ENCODE measurements at places on chromosomes 4 and X.

DNA sequence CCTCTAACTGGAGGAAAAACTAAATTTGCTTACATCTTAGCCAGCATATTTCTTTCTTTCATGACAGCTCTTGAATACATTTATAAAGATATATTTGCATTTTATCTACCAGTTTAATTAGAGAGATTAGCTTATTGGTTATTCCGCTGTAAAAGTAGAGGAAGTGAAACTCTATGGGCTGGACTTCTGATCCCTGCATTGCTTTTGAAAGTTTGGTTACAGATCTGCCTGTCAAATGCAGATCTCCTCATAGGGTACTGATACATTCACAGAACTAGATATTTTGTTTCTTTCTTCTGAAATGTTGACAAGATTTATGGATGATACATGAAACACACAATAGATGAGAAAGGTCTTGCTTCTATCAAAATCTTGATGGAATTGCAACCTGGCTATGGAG lies 581.4 kb upstream of the AADAT start:
- H3K36me3 ChIP-seq = no peaks in the 10 kb centered on the region
- no peaks in the 10 kb centered on the region for H3K4me1 ChIP-seq
- H3K27ac ChIP-seq = no peak overlapping the region
- H3K4me3 ChIP-seq = no peak overlapping the region
- no peaks in the 10 kb centered on the region for H3K27me3 ChIP-seq

DNA sequence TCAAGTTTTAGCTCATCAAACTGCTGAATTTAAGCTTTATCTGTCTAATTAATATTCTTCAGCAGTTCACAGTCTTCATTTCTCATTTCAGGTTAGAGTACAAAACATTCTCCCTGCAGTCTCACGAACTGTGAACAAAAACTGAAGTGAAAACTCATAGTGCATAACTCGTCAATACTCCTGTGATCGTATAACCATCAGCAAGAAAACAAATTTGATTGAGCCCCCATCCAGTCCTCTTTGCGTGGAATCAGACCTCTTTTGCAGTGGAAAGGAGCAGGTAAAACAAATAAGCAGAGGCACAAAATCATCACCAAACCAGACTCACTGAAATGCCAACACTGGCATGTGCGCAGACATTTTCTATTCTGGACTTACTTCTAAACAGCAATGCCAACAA lies 12.7 kb downstream of the ADAM29 start:
- no peaks in the 10 kb centered on the region for H3K4me1 ChIP-seq
- H3K27me3 ChIP-seq = no peaks in the 10 kb centered on the region
- no peaks in the 10 kb centered on the region for H3K36me3 ChIP-seq
- no peak overlapping the region for H3K4me3 ChIP-seq
- DNase-seq = no peak
- H3K27ac ChIP-seq = no peak overlapping the region

DNA sequence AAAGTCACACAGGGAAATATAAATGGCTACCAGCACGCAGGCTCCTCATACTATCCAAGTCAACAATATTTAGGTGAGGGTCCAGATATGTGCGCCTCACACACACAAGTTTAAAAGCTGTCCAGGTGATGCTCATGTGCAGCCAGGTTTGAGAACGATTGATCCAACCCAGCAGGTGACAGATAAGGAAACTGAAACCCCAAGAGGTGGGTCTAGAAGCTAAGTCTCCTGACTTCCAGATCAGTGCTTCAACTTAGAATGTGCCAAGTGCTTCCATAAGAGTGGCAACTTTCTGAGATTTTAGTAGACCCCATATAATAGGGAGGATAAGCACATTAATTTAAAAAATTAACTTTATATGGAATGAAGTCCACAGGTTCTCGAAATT lies 54.4 kb upstream of the NAP1L5 start:
- no peaks in the 10 kb centered on the region for H3K4me1 ChIP-seq
- H3K4me3 ChIP-seq = no peak overlapping the region
- H3K36me3 ChIP-seq = no peaks in the 10 kb centered on the region
- DNase-seq = no peak

- no peak for DNase-seq
- no peak overlapping the region for H3K4me3 ChIP-seq
- H3K36me3 ChIP-seq = peaks cover 23% of the 10 kb centered on the region
- no peaks in the 10 kb centered on the region for H3K4me1 ChIP-seq
- H3K27me3 ChIP-seq = no peaks in the 10 kb centered on the region
- H3K27ac ChIP-seq = no peak overlapping the region
Measured at GRCh38 chr4:168998596-168998995, 11.5 kb downstream of the CBR4 start.

DNA sequence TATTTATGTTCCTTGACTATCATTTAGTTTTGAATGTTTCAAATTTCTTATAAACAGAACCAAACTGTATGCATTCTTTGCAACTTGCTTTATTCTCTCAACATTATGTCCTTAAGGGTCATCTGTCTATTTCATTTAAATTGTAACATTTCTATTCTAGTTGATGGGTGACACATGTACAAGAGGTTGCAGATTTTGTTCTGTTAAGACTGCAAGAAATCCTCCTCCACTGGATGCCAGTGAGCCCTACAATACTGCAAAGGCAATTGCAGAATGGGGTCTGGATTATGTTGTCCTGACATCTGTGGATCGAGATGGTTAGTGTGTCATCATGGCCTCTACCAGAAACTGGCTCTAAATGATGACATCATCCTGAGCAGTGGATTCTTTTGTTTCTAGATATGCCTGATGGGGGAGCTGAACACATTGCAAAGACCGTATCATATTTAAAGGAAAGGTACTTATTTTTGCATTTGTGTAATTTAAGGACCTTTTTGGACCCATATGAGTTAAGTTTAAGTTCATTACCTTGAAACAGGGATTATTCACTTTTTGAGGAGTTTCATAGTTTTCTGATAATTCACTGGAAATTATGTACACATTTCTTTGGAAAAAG lies 6.1 kb downstream of the LIAS start:
- no peaks in the 10 kb centered on the region for H3K27me3 ChIP-seq
- H3K36me3 ChIP-seq = peaks cover 34% of the 10 kb centered on the region
- H3K4me1 ChIP-seq = peaks cover 21% of the 10 kb centered on the region
- no peak overlapping the region for H3K4me3 ChIP-seq

GRCh38 chr4:8410641-8411271 lies 29.8 kb downstream of the ACOX3 start:
- H3K4me1 ChIP-seq = peaks cover 4% of the 10 kb centered on the region
- no peaks in the 10 kb centered on the region for H3K36me3 ChIP-seq
- H3K27me3 ChIP-seq = no peaks in the 10 kb centered on the region
- DNase-seq = no peak
- no peak overlapping the region for H3K27ac ChIP-seq
- no peak overlapping the region for H3K4me3 ChIP-seq

DNA sequence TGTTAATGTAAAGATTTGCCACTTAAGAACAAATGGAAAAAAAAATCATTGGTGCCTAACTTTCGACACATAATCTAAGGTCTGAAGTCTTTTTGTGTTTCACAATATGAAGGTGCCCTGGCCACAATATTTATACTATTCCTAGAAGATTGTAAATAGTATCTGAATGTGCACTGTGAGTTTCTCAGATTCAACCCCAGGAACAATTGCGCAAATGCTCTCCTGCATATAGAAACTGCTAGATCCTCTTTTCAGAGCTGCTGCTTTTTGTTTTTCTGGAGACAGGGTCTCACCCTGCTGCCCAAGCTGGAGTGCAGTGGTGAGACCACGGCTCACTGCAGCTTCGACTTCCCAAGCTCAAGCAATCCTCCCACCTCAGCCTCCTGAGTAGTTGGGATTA lies 480.1 kb upstream of the FTHL17 start:
- DNase-seq = no peak
- no peaks in the 10 kb centered on the region for H3K36me3 ChIP-seq
- H3K4me3 ChIP-seq = no peak overlapping the region
- H3K4me1 ChIP-seq = no peaks in the 10 kb centered on the region
- H3K27ac ChIP-seq = no peak overlapping the region
- no peaks in the 10 kb centered on the region for H3K27me3 ChIP-seq

Measured in Karpas-422 (cell line).